ENCODE measurements at places on chromosomes 2 and 18. TPM values are rescaled to one million over a fixed set of nuclear protein-coding genes. Genes with fewer than 3 reads are reported as not detected.

The COLEC12 gene
- total RNA-seq: 60.6 TPM

The EGR4 gene
- total RNA-seq: under 0.01 TPM

The TPO gene
- total RNA-seq: not detected

The SH3RF3 gene
- 10.1 TPM for total RNA-seq

The LYG2 gene
- total RNA-seq: not detected

The AGXT gene
- total RNA-seq: not detected

The CTLA4 gene
- not detected for total RNA-seq

The GPR45 gene
- not detected for total RNA-seq

The LRP2 gene
- under 0.01 TPM for total RNA-seq

Data from fibroblast of lung (primary cell).